ELR (cell line): ENCODE measurements at places on chromosomes 4 and X.

- peak; percentile 45 for DNase-seq
Observed at GRCh38 chr4:137861682-137862081, 329.4 kb upstream of the PCDH18 start.

- peak; percentile 2 for DNase-seq
Observed at GRCh38 chrX:17725181-17725580, 12.1 kb upstream of the SCML1 start.

GRCh38 chr4:145056325-145057130, 41.5 kb downstream of the ANAPC10 start:
- no peak for DNase-seq

DNA sequence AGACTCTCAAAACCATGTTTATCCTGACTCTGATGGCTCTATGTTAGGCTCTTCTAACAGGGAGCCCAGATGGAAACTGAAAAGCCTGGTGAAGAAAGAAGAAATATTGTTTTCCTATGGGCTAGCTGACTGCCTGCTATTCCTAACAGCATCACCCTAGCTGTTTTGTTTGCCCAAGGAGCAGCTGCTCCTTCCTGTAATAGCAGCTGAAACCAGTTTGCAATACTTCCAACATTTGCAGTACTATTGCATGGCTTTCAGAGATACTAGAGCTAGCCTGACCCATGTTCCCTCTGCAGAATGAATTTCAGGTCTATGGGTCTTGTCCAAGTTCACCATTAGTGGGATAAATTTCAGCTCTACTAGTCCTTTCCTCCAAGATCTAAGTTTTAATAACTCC, 495.2 kb downstream of the INPP4B start:
- DNase-seq = no peak

- DNase-seq = no peak
Observed at GRCh38 chr4:186653969-186654368, 69.7 kb downstream of the FAT1 start.

DNA sequence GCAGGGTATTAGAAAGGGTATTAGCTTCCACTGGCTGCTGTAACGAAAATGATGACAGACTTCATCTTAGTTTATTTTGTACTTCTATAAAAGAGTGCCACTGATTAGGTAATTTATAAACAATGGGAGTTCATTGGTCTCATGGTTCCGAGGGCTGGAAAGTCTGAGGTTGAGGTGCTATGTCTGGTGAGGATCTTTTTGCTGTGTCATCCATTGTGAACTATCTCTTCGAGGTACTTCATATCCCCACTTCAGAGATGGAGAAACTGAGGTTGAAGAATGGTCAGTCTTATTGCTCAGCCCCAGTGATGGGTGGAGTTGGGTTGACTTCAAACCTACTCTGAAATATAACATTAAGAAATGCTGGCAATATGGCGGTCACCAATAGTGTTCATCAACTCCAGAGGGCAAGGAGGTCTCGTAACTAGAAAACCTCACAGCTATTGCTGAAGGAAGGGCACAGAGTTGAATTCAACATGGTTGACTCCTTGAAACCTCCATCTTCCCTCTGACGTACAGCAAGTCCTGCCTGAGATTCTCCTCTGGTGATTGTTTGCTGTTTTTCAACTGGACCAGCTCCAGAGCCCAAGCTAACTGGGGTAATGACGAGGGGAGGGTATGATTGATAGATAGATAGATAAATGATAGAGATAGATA, 53.6 kb upstream of the SHOX start:
- DNase-seq = no peak

- peak; percentile 68 for DNase-seq
Observed at GRCh38 chrX:74383611-74384010, 37.7 kb upstream of the SLC16A2 start.

DNA sequence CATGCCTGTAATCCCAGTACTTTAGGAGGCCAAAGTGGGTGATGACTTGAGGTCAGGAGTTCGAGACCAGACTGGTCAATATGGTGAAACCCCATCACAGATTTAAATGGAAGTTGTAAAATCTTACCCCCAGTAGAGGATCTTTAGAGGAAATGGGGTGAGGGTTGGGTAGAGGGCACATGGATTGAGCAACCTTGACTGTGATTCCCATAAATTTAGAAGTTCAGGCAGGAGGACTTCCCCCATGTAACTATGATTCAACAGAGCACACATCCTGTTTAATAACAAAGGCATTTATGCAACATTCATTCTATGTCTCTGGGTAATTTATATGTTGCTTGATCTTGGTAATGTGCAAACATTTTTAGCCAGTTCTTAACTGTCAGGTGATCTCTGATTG, 143.1 kb downstream of the RBM47 start:
- DNase-seq = peak; percentile 57

GRCh38 chr4:174549721-174550120, 27.4 kb upstream of the HPGD start:
- DNase-seq = no peak

DNA sequence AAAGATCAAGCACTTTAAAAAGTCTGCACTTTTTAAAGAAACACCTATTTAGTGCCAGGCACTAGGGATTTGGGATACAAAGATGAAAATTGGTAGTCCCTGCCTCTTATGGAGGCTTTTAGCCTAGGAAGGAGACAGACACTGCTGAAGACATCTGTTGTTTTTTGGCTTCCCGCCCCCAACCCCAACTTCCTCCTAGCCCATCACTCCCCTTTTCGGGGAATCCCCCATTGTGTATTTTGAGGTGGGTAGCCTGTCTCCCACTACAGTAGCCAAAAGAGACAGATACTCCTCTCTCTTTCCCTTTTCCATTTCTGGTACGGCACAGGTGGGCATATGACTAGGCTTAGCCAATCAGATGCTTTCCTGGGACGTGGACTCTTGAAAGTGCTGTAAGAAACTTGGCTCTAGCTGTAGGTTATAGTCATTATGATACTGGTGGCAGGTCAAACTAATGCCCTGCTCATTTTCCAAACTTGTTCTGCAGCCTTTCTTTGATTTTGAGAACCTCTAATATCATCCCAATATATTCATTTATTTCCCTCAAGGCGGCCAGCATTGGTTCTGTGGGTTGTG, 194.6 kb upstream of the RBPJ start:
- no peak for DNase-seq

DNA sequence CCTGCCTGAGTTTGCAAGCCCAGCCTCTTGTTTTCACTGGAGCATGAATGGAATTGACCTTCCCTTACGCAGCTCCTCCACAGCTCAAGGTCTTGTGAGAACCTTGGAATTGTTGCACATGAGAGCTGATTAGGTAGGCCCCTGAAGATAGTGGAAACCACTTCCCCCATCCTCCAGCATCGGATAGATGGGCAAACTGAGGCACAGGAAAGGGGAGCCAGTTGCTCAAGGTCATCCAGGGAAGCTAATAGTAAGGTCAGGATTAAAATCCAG, 27.2 kb downstream of the PJA1 start:
- DNase-seq = no peak
